ENCODE measurements at places on chromosomes 6 and 20.

GRCh38 chr6:57142178-57142525 lies 30.0 kb upstream of the BAG2 start:
- no peak for DNase-seq

DNA sequence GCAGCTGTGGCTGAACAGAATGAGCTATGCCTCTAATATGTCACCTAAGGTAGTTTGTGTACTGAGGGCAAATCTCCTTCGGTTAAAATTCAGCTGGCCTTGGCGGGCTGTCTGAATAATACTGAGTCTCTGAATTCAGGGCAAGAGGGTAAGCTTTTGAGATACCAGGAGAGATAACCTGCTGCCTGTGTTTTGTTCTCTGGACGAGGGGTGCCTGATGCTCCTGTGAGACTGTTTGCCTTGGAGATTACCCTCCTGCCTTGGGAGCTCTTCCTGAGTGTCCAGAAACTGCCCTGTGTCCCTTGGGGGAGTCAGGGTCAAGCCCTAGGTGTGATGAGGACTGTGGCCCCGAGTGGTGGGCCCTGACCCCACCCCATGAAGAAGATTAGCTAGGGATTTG lies 282.9 kb downstream of the KIF16B start:
- DNase-seq, result no peak

DNA sequence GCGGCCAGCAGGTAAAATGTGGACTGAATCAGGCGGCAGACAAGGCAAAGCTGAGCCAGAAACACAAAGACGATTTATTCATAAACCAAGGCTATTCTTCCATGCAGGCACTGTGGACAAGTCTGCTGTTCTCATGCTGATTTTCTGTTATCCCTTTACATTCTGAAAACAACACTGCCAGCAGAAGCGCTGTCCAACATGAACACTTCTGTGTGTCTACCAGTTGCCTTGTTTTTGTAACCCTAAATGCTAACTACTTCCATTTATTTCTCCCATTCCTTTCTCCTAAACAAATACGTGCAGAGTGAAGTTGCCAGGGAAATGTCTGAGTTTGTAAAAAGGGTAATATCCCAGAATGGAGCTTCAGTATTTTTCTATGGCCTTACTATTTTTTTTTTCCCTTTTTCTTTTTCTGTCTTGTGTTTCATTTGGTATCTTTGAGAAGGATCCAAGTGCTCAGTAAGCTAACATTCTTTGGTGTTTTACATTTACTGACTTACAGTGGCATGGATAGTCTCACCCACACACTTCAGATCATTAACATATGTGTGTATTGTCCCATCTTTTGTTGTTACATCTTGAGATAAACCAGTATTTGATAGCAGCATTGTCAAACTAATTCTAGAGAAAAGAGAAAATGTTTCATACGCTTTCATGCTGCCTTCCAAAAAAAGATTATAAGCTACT lies 1308.9 kb upstream of the MAP3K7 start:
- DNase-seq, result no peak

DNA sequence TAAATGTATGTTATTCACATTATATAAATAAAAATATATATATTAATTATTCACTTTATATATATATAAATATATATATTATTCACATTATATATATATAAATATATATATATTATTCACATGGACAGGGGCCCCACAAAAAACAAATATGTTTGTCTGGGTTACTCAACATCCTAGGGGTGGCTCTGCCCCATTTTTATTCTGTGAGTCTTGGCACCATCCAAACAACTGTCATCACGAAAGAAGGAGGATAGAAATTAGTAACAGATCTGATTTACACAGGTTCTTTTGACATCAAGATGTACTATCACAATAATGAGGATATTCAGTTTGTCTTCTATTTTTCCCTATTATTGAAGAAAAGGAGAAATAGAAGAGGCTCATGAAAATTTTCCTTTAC lies 187.3 kb downstream of the GPX5 start:
- DNase-seq, result no peak

GRCh38 chr6:89410231-89410761 lies 1.8 kb downstream of the RRAGD start:
- no peak for DNase-seq

Data from activated CD8-positive, alpha-beta memory T cell treated with anti-CD3 and anti-CD28 coated beads for 4 hours (primary cell).